Right lung (tissue), 10 donors: ENCODE measurements at places on chromosomes 13 and 19. TPM values are rescaled to one million over a fixed set of nuclear protein-coding genes. Genes with fewer than 3 reads are reported as not detected.

VWA8 gene
- polyA plus RNA-seq = 14.0 TPM

ZSCAN5A gene
- 14.9 TPM for polyA plus RNA-seq

CD37 gene
- 50.8 TPM for polyA plus RNA-seq

ZNF471 gene
- polyA plus RNA-seq = 48.0 TPM

WDR87 gene
- 0.04 TPM for polyA plus RNA-seq

ELAVL3 gene
- 0.11 TPM for polyA plus RNA-seq

KASH5 gene
- polyA plus RNA-seq = not detected

FAM216B gene
- polyA plus RNA-seq = 12.9 TPM

ZNF844 gene
- polyA plus RNA-seq = 24.5 TPM

DNA sequence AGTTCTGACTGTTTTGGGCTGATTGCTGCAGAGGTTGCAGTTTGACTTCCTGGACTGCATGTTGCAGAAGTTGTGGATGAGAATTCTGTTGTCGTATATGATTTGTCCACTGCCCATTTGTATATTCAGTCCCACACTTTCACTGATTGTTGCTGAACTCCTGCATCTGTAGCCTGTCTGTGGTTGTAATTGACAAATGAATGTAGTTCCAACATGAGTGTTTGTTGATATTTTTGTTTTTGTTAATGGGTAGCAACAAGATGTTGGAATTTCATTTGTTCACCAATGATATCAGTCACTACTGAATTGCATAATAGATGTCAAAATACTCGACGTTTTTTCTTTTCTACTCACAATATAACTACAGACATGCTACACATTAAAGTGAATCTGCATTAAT, 533.9 kb downstream of the DCT start:
- DNase-seq = peak; percentile 8

GRCh38 chr13:113542751-113543424, 41.7 kb upstream of the TFDP1 start:
- DNase-seq = no peak

- no peak for DNase-seq
Observed at GRCh38 chr19:16587833-16588823, 15.9 kb upstream of the SLC35E1 start.

DNA sequence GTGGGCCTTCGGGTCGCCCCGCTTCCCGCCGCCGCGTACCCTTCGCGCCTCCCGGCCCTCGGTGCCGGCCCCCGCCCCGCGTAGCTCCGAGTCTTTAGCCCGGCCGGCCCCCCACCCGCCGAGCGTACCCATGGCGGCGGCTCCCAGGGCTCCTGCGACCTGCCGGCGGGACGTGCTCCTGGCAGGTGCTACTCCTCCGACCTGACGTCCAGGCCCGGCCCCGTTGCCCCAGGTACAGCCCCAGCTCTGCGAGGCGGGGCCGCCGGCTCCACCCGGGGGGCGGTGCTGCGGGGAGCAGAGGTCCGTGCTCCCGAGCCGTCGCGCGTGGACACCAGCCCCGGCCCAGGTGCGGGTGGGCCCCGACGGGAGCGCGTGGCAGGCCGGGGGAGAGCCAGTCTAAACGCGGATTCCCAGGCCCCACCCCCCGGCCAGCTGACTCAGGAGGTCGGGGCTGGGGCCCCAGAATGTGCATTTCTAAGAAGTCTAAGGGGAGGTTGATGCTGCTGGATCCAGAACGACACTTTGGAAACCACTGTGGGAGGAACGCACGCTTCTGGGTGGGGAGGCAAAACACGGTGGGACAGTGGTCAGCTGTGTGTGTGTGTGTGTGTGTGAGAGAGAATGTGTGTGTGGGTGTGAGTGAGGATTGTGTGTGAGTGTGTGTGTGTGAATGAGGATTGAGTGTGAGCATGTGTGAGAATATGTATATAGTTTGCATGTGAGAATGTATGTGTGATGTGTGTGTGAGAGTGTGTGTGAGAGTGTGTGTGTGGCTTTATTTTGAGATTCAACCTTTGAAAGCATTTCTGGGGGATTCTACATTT, at the start of gene SLC15A1:
SLC15A1 (minus strand) TSS at position 206 of the 824 bp plus-strand sequence; CDS start at position 132, 74 bp downstream.
- DNase-seq = no peak

DNA sequence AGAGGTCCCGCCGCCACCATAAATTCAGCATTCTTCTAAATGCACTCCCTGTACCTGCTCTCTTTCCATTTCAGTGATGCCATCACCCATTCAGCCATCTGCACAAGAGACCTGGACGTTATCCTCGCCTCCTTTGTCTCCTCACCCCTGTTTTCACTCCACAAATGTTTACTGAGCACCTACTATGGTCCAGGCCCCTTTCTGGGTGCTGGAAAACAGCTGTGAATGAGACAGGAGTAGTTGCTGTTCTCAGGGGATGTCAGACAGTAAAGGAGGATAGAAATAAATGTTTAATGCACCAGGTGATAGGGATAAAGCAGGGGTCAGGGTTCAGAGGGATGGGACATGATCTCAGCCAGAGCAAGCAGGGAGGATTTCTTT, 3.3 kb downstream of the AP1M1 start:
- no peak for DNase-seq

DNA sequence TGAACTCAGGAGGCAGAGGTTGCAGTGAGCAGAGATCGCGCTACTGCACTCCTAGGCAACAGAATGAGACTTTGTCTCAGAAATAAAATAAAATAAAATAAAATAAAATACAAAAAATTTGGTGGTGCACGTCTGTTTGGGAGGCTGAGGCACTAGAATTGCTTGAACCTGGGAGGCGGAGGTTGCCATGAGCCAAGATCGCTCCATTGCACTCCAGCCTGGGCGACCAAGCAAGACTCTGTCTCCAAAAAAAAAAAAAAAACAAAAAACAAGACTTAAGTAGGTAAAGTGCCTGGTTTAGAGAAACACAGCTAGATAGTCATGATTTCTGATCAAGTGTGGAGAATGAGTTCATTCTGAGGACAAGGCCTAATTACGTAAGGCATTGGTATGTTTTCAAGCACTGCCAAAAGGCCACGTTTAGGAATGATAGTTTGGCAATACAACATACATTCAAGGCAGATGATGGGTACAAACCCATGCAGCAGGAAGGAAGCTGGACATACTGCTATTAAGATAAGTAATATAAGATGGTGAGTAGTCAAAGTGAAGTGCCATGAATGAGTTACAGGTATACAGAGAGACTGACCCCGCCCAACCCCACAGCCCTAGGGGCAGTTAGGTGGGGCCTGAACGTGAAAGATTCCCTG, 4.8 kb upstream of the UCHL3 start:
- DNase-seq = peak; percentile 17

GRCh38 chr13:19959141-19959830, 759 bp downstream of the ZMYM2 start:
- DNase-seq = peak; percentile 55

- DNase-seq = no peak
Observed at GRCh38 chr13:65633806-65634205, 1596.3 kb downstream of the PCDH9 start.

DNA sequence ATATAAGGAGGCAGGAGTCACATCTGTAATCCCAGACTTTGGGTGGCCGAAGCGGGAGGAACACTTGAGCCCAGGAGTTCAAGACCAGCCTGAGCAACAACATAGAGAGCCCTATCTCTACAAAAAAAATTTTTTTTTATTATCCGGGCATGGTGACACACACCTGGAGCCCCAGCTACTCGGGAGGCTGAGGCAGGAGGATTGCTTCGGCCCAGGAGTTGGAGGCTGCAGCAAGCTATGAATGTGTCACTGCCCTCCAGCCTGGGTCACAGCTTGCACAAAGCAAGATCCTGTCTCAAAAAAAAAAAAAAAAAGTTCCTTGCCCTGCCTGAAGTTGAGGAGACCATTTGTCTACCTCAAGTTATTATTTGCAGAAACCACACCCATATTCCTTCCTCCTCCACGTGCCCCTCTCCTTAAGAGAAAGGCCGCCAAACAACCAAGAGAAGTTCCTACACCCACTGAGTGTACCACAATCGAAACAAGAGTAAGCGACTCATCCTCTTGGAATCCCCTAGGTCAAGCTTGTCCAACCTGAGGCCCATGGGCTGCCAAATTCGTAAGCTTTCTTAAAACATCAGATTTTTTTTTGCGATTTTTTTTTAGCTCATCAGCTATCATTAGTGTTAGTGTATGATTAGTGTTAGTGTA, 2.2 kb downstream of the ABCC4 start:
- no peak for DNase-seq

- no peak for DNase-seq
Observed at GRCh38 chr19:35130761-35131720, 3.8 kb downstream of the LGI4 start.

DNA sequence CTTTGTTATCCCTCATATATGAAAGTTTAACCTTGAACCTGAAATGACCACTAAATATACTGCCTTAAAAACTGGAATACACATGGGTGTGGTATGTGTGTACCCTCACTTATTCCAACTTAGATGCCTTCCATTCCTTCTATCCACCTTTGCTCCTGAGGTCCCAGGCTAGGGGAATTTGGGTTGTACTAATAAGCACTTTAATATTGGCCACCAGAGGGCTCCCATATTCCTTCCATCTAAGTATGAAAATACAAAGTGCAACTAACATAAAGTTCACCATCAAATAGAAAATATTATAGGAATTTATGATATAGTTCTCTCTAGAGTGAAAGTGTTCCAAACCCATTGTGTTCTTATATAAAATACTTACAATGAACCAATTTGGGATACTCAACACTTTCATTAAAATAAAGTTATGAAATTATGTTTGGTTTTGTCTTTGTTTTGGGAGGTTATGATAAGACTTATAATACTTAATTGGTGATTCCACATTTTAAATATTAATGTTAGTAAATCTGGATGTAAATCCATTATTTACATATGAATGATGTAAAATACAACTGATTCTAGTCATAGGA, 62.3 kb downstream of the ITGBL1 start:
- peak; percentile 10 for DNase-seq

- no peak for DNase-seq
Observed at GRCh38 chr19:50224986-50225747, 21.7 kb downstream of the MYH14 start.

DNA sequence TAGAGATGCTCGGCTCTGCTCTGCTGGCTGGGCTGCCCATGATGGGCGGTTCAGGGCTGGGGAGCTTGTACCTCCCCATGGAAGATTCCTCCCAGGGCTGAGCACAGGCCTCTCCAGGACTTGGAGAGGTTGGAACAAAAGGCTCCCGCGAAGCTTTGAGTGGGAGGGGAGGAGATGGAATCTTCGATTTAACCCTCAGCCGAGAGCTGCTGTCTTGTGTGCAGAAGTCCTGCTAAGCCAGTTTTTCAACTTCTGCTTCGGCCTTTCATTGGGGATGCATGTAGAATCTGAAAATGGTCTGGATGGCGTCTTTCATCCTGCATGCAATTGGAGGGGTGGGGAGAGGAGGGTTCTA, 163.3 kb downstream of the KDM4B start:
- DNase-seq = peak; percentile 46

- no peak for DNase-seq
Observed at GRCh38 chr13:101640788-101641400, 188.4 kb downstream of the ITGBL1 start.

DNA sequence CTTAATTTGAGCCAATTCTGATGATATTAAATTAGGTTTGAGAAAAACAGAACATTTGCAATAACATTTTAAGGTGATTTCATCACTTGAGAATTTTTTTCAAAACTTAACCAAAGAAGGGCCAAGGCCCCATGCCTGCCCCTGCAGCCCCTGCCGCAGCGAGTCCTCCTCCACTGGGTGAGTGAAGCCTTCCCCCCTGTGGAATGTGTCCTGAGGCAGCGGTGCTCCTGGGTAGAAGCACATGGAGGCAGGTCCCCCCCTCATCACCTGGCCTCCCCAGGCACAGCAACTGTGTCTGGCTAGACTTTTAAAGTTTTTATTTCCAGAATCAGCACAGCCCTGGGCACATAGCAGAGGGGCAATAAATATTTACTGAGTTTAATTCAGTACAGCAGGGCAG, 10.8 kb downstream of the SOX1 start:
- DNase-seq = no peak

GRCh38 chr19:29529646-29530539, 4.1 kb downstream of the VSTM2B start:
- no peak for DNase-seq

GRCh38 chr13:76440568-76440967, 445.6 kb downstream of the KCTD12 start:
- no peak for DNase-seq

- DNase-seq = peak; percentile 90
Observed at GRCh38 chr19:50167314-50167721, 4.2 kb upstream of the IZUMO2 start.

- no peak for DNase-seq
Observed at GRCh38 chr13:105202354-105202753, 1333.1 kb downstream of the EFNB2 start.

- DNase-seq = no peak
Observed at GRCh38 chr19:15252398-15253018, 20.3 kb upstream of the EPHX3 start.
